ENCODE measurements at places on chromosomes 2 and 18.

GRCh38 chr2:170814533-170815230 lies 2.0 kb upstream of the GAD1 start:
- no peak for DNase-seq

GRCh38 chr18:61203151-61203550 lies 130.1 kb upstream of the CDH20 start:
- DNase-seq, result no peak

DNA sequence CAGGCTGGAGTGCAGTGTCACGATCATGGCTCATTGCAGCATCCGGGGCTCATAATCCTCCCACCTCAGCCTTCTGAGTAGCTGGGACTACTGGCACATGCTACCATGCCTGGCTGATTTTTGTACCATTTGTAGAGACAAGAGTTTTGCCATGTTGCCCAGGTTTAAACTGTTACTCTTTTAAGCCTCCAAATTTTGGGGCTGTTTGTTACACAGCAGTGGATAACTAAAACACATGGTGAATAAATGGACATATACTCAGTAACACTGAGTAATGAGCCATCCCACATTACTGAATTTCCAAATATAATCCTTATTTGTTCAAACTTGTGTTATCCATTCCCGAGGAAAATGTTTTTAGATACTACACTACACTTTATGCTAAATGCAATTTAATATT lies 9.8 kb downstream of the ADCY3 start:
- no peak for DNase-seq

DNA sequence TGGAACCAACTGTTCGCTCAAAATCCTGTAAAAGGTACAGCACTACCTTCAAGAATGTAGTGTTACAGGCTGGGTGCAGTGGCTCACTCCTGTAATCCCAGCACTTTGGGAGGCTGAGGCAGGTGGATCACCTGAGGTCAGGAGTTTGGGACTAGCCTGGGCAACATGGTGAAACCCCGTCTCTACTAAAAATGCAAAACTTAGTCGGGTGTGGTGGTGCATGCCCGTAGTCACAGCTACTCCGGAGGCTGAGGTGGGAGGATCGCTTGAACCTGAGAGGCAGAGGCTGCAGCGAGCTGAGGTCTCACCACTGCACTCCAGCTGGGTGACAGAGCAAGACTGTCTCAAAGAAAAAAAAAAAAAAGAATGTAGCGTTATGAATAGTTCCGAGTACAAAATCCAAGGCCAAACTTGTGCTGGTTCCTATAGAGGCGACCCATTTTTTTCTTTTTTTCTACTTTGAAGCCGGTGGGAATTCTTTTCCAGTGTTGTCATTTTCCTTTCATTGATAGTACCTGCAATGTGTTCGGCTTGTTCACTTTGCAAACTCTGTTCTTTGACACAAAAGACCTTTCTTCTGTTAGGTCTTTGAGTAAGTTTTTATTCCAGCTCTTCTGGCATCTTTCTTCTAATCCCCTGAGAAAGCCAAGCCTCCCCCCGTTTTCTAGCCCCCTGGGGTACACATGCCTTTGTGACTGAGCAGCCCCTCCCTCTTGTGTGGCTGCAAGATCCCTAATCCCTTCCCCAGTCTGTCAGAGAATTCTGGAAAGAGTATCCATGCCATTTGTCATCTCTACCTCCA lies 25.1 kb downstream of the INPP5D start:
- DNase-seq, result no peak

DNA sequence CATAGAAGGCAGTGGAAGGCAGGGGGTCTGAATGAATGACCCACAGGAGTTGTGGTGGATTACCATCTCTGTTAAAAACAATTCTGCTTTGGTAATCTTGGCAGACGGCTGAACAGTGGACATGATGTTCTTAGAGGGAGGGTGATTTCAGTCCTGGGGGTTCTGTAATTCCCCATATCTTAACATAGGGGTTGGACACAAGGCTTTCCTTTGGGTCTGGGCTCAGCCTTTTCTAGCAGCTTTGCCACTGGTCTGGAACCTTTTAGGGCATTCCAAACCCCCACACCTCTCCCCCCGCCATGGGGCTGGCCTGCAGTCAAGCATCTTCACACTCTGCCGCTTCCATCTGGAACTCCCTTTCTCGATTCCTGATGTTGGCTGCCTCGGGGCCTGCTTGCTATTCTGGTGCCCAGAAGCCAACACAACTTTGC lies 50.3 kb downstream of the RPL37A start:
- DNase-seq, result no peak

GRCh38 chr2:29650631-29651097 lies 270.7 kb downstream of the ALK start:
- no peak for DNase-seq

DNA sequence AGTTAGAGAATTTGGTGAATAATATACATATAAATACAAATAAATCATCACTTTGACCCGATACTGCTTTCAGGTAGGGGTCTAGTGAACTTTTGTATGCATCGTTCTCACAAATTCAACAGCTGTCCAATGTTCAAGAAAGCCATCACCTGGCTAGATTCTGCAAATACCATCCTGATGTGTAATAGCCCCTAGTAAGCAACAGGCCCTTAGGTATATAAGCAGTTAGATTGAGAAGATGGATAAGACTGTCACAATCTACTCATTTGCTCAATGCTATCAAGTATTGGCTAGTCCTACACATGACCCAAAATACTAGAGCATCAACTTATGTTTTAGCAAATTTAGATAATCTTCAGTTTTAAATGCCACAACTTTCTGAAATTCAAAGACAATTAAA lies 20.7 kb upstream of the DSG1 start:
- no peak for DNase-seq

- no peak for DNase-seq
Measured at GRCh38 chr2:132641819-132642218, 28.2 kb downstream of the LYPD1 start.

GRCh38 chr2:24164416-24164973 lies 10.4 kb upstream of the FAM228A start:
- DNase-seq, result peak; percentile 29

DNA sequence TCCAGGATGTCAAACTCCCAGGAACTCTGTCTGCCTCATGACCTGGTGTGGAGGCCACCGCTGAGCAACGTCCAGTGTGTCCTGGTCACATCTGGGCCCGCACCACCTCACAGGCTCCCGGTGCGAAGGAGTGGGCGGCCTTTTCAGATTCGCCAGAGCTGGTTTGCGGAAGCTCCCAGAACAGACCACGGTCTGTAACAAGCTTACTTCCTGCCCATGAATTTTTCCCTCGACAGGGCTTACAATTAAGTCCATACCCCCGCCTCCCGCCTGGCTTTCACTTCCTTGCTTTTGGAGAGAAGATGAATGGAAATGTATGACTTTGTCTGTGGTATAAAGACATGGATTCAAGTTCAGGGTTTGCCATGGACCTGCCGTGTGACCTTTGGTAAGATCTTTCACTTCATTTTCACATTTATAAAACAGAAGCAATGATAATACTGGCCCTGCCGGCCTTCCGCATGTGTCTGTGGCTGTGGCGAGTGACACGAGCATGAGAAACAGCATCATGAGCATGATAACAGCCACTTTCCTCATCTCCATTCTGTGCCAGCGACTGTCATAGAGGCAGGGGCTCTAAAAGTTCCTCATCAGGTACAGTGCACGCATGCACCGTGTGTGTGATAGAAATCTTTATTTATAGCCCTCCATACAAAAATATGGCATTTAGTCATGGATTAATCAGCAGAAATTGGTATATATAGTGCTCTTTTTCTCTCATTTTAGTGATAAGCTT lies 31.0 kb upstream of the KCNF1 start:
- DNase-seq, result no peak

- no peak for DNase-seq
Measured at GRCh38 chr18:5253910-5254309, 41.6 kb downstream of the ZBTB14 start.

DNA sequence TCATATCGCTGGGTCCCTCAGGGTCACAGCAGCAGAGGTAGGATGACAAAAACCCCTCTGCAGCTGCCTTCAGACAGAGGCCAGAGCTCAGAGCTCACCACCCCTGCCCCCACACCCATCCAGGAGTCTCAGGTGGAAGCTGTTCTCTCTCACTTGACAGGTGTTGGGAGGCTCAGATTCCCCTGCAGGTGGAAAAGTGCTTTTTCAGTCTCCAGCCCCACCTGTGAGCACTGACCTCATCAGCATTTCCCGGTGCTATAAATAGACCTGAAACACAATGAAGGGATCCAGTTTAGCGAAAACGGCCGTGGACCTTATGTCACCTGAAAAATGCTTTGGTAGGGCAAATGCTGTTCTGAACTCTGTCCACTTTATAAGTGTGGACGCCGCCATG lies 254.9 kb downstream of the NDUFA10 start:
- no peak for DNase-seq

- DNase-seq, result no peak
Measured at GRCh38 chr18:47264308-47264700, 12.8 kb upstream of the SKOR2 start.

DNA sequence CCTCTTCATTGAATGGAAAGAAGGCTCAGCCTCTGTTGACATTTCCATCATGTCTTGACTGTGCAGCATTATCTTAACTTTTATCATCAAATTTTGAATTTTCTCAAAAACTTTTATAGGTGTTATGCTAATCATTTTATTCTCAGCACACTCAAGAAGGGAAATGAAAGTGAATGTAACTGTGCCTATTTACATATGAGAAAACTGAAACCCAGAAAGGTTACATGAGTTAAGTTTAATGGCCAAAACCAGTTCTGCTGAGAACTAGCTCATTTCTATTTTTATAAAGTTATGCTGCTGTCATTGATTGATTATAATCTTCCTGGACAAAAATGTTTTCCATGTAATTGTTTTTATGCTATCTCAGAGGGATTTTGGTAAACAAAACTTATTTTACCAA lies 618.8 kb upstream of the NRXN1 start:
- DNase-seq, result no peak

GRCh38 chr18:59708988-59709387 lies 11.8 kb upstream of the CCBE1 start:
- DNase-seq, result no peak

GRCh38 chr18:52069201-52069600 lies 270.8 kb upstream of the DCC start:
- DNase-seq, result no peak

DNA sequence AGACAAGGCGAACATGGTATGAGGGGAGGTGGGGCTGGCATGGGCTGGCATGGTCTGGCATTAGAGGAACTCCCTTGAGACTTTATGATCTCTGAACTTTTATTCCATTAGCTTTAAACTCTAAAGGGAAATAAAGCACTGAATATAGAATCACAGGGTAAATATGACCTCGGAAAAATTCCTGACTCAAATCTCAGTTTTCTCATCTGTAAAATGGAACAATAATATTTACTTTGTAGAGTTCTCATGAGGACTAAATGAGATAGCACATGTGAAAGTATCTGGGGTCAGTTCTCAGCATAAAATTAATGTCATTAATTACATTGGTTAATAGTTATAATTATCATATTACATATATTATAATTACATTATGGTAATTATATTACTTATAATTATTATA lies 65.9 kb downstream of the ARHGAP25 start:
- DNase-seq, result no peak

DNA sequence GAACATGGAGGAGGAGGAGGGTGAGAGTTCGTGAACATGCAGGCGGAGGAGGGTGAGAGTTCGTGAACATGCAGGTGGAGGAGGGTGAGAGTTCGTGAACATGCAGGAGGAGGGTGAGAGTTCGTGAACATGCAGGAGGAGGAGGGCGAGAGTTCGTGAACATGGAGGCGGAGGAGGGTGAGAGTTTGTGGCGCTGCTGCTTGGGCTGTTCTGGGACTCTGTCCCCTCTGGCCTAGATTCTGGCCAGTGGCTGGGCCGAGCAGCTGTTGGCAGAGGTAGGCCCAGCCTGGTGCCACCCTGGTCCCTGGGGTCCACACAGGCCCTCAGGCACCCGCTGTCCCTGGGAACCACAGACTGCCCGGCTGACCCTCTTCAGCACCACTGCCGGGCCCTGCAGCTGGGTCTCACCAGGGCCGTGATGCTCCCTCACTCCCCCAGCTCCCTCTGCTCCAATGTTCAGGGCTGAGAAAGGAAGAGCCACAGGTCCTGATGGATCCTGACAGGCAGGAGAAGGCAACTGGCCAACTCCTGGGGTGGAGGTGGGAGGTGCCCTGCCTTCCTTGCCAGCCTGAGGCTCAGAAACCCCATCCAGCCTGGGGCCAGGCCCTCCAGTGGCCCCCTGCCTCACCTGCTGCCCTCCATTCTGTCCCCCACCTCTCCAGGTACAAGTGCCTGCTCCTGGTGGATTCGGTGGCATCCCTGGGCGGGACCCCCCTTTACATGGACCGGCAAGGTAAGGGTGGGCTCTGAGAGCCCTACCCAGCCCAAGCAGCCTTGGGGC lies 3.9 kb downstream of the AGXT start:
- DNase-seq, result no peak

GRCh38 chr2:101251844-101252407 lies 760 bp upstream of the CNOT11 start:
- peak; percentile 57 for DNase-seq

DNA sequence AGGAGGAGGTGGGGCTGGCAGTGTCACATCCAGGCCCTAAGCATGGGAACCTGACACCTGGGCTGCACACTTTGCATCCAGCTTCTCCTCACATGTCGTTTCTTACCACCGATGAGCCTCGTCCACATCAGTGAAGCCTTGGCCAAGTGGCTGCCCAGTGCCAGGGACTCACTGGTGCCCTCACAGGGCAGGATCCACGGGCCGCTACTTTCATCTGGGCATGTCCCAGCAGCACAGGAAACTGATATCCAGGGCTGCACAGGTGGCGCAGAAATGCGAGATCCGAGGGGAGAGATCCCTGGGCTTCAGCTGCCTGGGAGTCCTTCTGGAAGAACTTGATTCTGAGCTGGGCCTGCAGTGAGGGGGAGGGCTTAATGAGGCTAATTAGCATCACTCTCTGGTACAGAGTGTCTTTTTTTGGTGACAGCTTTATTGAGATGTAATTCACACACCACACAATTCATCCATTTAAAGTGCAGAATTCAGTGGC lies 291.6 kb upstream of the HDAC4 start:
- no peak for DNase-seq

GRCh38 chr2:48721158-48721557 lies 34.4 kb downstream of the LHCGR start:
- no peak for DNase-seq

GRCh38 chr2:206488623-206489022 lies 45.3 kb downstream of the ADAM23 start:
- DNase-seq, result no peak

DNA sequence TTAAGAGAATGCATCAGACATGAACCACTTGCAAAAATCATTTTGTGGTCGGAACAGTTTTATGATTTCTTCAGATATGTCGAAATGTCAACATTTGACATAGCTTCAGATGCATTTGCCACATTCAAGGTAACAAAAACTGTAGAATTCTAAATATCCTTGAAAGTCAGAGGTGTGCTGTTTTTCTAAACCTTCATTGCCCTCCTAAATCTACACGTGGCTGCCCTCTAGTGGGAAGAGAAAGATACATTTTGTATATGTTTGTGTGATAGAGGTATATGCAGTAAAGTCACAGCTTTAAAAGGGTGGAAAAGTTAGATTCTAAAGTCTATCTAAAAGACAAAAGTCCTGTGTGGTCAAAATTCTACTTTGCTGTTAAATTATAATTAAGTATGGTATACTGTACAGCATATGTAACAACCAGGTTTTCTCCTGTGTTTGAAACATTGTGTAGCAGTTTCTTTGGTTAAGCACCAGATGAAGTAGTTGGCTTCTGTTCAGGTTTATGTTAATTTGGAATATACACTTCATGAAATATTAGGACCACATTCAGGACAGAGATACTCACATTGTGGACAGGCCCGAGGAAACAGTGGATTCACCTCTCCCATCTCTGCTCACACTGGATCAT lies 65.9 kb upstream of the ITM2C start:
- DNase-seq, result peak; percentile 80
